ENCODE measurements at places on chromosomes 1 and 21. TPM values are rescaled to one million over a fixed set of nuclear protein-coding genes. Genes with fewer than 3 reads are reported as not detected.

GRCh38 chr1:41097105-41097504 lies 75.6 kb upstream of the SLFNL1 start:
- no peak for DNase-seq

DNA sequence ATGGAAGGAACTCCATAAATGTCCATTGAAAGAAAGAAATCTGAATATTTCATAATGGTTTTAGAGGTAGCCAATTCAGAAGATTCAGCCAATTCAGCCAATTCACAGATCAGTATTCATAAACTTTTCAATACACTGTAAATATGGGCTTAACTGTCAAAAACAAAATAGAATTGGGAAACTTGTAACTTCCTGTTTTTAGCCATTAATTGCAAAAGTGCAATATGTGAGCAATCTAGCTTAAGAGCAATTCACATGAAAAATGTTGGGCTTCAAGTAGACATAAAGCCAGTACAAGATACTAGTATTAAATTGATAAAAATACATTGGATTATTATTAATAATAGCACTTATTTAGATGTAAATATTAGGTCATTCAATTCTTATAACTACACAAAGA lies 27.5 kb upstream of the PLPPR4 start:
- no peak for DNase-seq

- DNase-seq = no peak
Observed at GRCh38 chr1:74818661-74819456, 85.9 kb downstream of the TYW3 start.

DNA sequence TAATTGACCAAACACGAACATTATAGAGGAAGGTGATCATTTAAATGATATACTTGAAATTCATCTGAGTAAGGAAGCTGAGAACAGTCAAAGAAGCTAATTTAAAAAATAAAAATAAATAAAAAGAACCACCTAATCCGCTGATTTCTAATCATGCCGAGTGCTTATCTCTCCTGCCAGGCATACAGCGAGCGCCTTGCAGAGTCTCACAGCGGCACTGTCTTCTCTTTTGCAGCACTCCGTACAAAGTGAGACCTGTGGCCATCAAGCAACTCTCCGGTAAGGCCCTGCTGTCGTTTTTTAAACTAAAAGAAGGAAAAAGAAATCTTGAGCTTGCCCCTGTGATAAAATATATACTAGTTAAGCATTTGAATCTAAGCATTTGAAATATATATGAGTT lies 45.3 kb downstream of the PDE9A start:
- DNase-seq = no peak

GRCh38 chr1:104195395-104195794 lies 445.7 kb downstream of the AMY1C start:
- no peak for DNase-seq

DNA sequence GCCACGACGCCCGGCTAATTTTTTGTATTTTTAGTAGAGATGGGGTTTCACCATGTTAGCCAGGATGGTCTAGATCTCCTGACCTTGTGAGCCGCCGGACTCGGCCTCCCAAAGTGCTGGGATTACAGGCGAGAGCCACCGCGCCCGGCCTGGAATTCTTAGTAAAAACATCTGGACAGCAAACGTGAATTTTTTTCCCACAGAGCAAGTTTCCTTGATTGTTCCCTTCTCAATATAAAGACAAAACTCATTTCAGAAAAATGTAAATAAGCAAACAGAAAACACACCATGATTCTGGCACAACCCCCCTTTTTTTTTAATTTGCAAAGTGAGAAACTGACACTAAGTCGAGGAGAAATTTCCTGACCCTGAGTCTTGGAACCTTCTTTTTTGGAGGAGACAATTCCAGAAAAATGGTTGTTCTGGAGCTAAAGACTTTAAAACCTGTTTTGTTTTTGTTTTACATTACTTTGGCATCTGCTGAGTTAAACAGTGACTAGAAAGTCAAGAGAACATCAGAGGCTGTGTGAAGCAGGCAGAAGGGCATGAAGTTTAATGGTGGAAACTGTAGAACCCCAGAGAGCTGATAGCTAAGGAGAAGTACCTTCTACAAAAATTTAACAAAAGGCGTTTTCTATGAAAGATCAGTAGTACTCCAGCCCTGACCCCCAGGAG lies 10.3 kb upstream of the HMGCS2 start:
- no peak for DNase-seq

DNA sequence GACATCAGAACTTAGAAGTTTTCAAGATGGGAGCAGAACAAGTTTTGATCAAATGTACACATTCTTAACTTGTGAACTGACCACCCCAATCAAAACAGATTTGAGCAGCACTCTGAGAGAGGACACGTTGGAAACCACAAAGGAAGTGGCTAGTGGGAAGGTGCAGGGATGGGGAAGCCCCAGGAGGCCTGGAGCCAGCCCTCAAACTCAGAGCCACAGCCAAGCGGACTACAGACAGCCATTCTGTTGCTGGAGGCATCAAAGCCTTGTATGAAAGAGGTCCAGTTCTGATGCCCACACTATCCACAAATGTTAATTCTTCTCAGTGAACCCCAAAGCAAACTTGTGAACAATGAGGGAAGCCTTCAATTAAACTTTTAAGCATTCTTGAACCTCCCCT lies 143.6 kb upstream of the RAB4A start:
- DNase-seq = no peak

- DNase-seq = no peak
Observed at GRCh38 chr21:25942135-25942534, 207.4 kb downstream of the GABPA start.

DNA sequence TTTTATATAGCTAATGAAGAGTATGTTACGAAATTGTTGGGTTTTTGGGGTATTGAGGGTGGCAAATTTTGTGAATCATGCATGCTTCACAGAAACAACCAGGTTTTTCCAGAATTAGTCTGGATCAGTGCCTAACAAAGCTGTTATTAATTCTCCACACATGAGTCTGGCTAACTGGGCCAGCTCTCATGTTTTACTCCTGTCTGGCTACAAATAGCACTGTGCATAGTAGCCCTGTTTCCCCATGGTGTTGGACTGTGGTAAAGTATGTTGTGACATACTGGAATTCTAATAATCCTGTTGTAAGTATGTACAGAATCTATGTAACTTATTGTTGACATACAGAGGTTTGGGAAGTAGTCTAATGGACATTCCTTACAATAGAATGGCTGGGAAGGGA lies 35.8 kb downstream of the S100B start:
- no peak for DNase-seq

DNA sequence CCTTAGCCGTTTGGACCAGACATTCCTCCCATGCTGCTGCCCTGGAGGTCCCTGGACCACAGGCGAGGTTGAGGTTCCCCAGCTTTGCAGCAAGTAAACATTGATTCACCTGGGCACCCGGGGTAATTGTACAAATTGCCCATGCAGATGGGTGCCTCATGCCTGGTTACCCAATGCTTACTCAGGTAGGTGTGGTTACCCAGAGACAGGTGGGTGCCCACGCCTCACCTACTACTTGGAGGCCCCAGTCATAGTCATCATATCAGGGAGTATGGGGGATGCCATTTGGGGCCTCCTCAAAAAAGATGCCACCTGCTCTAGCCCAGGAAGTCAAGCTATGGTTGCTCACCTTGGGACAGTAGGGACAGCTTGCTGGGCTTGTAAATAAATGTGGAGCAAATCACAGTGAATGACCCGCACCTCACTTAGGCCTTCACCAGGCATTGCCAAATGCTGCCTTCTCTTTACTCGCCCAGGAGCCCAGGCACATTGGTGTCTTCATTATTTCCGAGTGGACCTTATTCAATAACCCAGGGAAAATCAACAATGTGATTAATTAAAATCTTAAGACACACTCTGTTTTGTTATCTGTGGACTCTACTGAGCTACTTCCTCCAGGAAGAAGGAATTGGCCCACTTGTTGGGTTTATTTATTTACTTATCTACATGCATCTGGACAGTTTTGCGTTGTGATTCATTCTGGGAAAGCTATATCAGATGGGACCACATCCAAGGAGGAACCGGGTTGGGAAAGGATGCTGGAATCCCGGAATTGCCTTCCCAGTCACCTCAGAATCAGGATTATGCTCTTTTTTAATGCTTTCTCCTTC lies 35.6 kb upstream of the GRHL3 start:
- no peak for DNase-seq

- no peak for DNase-seq
Observed at GRCh38 chr1:162138112-162138511, 68.6 kb downstream of the NOS1AP start.

DNA sequence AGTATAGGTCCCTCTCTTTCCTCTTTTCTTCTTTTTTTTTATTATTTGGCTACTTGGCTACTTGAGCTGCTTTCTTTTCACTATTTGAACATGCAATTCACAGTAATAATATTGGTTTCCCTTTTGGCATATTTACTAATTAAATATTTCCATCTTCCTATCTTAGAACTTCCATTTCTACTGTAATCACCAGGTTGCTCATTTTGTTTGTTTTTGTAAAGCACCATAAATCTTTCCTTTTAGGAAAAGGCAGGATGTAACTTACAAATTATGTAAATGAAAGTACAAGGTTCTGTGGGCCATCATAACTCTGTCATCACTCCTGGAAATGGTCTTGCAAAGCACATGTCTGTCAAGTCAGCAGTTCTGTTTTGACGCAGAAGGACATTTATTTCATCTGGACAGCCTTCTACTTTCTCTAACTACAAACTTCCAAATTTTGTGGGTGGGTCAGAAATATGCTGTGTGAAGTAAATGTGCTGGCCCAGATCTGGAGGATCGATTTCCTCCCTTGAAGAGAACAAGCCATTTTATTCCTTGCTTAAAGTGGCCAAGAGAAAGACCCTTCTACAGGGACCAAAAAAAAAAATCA lies 71.7 kb upstream of the TNFSF18 start:
- no peak for DNase-seq

DNA sequence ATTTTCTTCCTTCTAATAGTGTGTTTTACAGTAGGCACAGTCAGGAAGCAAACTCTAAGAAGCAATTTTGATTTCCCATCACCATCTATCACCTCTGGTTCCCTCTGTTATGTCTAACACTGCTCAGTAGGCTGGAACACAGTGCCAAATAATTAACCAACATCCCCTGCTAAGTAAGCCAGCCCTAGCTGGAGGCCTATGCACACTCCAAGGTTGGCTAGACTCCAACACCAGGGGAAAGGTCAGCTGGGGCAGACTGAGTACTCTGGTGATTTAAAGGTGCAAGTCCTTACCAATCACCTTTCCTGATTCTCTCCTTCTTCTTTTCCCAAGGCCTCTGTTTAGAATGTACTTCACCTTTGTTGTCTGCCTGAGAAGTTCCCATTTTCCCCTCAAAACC lies 46.5 kb upstream of the BEND5 start:
- peak; percentile 80 for DNase-seq

DNA sequence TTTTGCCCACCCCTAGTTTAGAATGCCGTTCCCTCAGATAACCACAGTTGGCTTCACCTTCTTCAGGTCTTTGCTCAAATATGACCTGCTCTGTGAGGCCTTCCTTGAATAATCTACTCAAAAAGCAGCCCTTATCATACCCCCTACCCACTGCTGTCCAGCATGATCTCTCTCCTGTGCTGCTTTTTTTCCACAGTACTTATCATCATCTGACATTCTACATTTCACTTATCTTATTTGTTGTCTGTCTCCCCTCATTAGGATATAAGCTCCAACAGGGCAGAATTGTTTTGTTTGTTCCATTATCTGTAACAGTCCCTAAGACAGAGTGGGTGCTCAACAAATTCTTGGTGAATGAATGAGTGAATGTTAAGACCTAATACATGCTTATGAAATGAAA lies 18.1 kb downstream of the USP24 start:
- no peak for DNase-seq

Gene ESPN
- total RNA-seq = 172 TPM

Gene SYCP1
- not detected for total RNA-seq

Gene CLCA4
- not detected for total RNA-seq

Gene KRTAP24-1
- total RNA-seq = not detected

Gene HPCAL4
- 0.08 TPM for total RNA-seq
